ENCODE measurements at places on chromosomes 11 and 22. TPM values are rescaled to one million over a fixed set of nuclear protein-coding genes. Genes with fewer than 3 reads are reported as not detected.
A peak's percentile ranks its signal among the peaks of the same experiment; 100 is the strongest.

DNA sequence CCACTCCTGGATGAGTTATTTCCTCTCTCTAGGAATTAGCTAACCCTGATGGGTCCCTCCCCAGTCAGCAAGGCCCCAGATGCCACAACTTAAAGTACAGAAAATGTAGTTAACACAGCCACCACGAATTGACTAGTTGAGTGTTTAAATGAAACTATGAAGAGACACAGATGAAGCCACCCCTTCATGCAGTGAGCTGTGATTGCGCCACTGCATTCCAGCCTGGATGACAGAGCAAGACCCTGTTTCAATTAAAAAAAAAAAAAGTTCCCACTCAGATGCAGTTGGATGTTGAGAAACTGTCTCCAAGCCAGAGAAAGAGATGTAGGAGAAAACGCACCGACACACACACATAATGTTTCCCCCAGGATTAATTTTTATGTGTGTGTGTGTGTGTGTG, 53.3 kb downstream of the SCN3B start:
- peak overlapping the region; percentile 40 for H3K27ac ChIP-seq
- H3K4me3 ChIP-seq, result no peak overlapping the region
- DNase-seq, result peak; percentile 82
- peaks cover 8% of the 10 kb centered on the region for H3K36me3 ChIP-seq
- no peaks in the 10 kb centered on the region for H3K27me3 ChIP-seq
- peaks cover 14% of the 10 kb centered on the region for H3K4me1 ChIP-seq

DNA sequence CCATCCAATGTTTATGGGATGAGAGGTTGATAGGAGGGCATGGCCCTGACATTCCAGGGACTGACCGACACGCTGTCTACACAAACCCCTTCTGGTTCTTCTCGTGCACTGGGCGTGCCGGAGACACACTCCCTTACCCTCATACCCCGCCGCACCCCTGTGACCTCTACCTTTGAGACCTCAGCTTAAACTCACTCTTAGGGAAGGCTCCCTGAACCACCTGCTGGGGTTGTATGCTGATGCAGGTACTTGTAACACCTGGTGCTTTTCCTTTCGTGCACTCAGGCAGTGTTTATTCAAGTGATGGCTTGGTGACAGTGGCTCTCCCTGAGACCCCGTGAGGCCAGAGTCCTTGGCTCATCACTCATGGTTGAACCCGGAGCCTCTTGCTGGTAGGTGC, 12.0 kb downstream of the PPARA start:
- no peaks in the 10 kb centered on the region for H3K4me1 ChIP-seq
- no peaks in the 10 kb centered on the region for H3K27me3 ChIP-seq
- H3K36me3 ChIP-seq, result peaks cover 15% of the 10 kb centered on the region

GRCh38 chr11:1052133-1053011, 15.9 kb upstream of the MUC6 start:
- no peak for DNase-seq
- no peak overlapping the region for H3K4me3 ChIP-seq
- H3K27me3 ChIP-seq, result peaks cover 20% of the 10 kb centered on the region
- no peak overlapping the region for H3K27ac ChIP-seq
- no peaks in the 10 kb centered on the region for H3K4me1 ChIP-seq

DNA sequence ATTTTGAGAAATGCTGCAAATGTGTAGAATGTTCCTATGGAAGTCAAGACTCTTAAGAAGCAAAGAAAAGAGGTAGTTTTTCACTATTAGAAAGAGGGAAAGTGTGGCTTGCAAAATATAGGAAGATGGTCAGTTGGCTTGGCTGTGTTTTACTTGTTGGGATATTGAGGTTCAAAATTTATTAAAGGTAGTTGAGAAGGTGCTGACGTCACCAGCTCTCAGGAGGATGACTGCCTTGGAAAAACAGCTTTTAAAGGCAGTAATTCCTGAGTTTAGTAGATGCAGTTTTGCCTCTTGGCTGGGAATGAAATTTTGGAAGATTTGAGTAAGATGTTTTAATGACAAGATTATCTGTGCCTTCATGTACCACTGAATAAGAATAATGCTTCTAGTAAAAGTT, 336 bp downstream of the OR4D9 start:
- DNase-seq, result no peak
- H3K36me3 ChIP-seq, result no peaks in the 10 kb centered on the region
- no peaks in the 10 kb centered on the region for H3K4me1 ChIP-seq
- H3K27ac ChIP-seq, result no peak overlapping the region
- H3K4me3 ChIP-seq, result no peak overlapping the region

DNA sequence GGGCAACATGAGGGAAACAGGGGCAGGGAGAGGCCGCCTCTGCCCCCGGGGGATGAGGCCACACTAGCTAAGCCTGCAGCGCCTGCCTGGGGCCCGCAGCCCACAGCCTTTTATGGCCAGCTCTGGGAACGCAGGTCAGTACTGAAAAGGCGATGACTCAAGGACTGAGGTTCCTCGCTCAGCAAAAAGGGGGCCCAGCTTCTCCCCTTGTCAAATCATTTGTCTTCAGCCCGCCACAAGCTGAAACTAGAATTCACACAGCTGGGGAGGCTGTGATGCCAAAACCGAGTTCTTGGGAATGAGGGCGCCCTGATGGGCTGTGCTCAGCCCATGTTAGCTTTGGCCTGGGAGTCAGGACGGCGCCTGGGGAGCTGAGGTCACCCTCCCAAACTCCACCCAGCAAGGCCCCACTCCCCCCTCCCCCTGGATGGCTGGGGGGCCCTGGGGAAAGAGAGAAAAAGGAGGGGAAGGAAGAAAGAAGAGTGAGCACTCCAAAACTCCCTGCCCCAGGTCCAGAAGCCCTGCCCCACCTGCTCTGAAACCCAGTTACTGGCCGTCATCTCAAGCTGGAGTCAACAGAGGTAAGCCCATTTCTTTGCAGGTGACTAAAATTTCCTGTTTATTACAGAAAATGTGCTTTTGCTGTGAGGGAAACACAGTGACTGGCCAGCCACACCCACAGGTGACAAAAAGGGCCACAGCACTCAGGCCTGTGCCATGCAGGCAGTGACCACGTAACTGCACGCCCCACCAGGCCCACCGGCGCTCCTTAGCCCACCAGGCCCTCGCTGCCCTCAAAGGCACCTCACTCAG, 13.7 kb downstream of the EHD1 start:
- H3K36me3 ChIP-seq, result 0 out of 2 replicates have a peak, but pooled peaks cover 2% of the 10 kb centered on the region
- H3K4me1 ChIP-seq, result peaks cover 57% of the 10 kb centered on the region
- peak overlapping the region; percentile 11 for H3K4me3 ChIP-seq

GRCh38 chr11:65440831-65441499, 18.4 kb downstream of the NEAT1 start:
- DNase-seq, result peak; percentile 65
- 0 out of 2 replicates have a peak overlapping the region, but pooled peaks have one; percentile 17 for H3K4me3 ChIP-seq
- H3K27me3 ChIP-seq, result no peaks in the 10 kb centered on the region
- peaks cover 59% of the 10 kb centered on the region for H3K4me1 ChIP-seq
- H3K36me3 ChIP-seq, result peaks cover 42% of the 10 kb centered on the region

DNA sequence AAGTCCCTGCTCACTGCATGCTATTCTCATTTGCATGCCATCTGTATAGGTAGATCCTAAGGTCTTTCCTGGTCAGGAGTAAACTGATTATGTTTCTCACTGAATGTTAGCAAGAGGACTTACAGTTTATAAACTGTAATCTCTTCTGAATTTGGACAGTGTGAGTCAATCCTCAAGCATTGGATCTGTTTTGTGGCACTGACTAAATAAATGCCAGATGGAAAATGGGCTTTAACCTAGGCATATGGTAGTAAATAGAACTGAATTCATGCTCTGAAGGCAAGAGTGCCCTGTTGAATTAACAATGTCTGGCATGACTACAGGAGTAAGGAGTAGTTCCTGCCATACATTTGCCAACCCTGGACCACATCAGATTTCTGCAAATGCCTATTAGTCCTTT, 11.4 kb downstream of the FAM181B start:
- H3K27me3 ChIP-seq, result no peaks in the 10 kb centered on the region
- no peak overlapping the region for H3K27ac ChIP-seq
- H3K36me3 ChIP-seq, result no peaks in the 10 kb centered on the region
- peaks cover 6% of the 10 kb centered on the region for H3K4me1 ChIP-seq
- DNase-seq, result peak; percentile 53
- no peak overlapping the region for H3K4me3 ChIP-seq

GRCh38 chr11:111378185-111378860, 752 bp downstream of the POU2AF1 start:
- H3K27me3 ChIP-seq, result peaks cover 11% of the 10 kb centered on the region
- peak overlapping the region; percentile 56 for H3K4me3 ChIP-seq

- 0 out of 2 replicates have a peak, but pooled peaks cover 3% of the 10 kb centered on the region for H3K4me1 ChIP-seq
- no peaks in the 10 kb centered on the region for H3K36me3 ChIP-seq
- DNase-seq, result no peak
- H3K27me3 ChIP-seq, result no peaks in the 10 kb centered on the region
Observed at GRCh38 chr11:9604134-9604533, 30.7 kb downstream of the WEE1 start.

- H3K36me3 ChIP-seq, result no peaks in the 10 kb centered on the region
- H3K27ac ChIP-seq, result no peak overlapping the region
- peak; percentile 56 for DNase-seq
Observed at GRCh38 chr22:17120281-17120680, 879 bp downstream of the TMEM121B start.

- peaks cover 9% of the 10 kb centered on the region for H3K4me1 ChIP-seq
- no peak overlapping the region for H3K4me3 ChIP-seq
- no peaks in the 10 kb centered on the region for H3K36me3 ChIP-seq
Observed at GRCh38 chr22:23036684-23037428, 33.5 kb upstream of the GNAZ start.

DNA sequence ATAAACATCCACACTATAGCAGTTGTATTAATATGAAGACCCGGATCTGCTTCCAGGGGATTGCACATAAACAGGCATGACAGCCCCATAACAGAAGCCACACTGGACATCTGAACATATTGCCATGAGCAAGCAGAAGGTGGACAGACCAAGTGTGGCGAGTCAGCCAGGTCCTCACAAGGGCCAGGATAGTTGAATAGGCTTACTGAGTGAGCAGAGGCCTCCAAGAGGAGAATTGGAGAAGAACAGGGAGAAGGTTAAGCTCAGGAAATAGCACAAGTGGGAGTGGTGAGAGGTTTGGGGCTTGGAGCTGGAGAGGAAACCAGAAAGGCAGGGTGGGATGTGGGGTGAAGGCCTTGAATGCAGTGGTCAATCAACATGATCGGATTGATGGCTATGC, 10.8 kb downstream of the SLC35C1 start:
- H3K27ac ChIP-seq, result no peak overlapping the region
- H3K4me3 ChIP-seq, result no peak overlapping the region
- peak; percentile 46 for DNase-seq
- no peaks in the 10 kb centered on the region for H3K4me1 ChIP-seq
- no peaks in the 10 kb centered on the region for H3K36me3 ChIP-seq
- H3K27me3 ChIP-seq, result no peaks in the 10 kb centered on the region

DNA sequence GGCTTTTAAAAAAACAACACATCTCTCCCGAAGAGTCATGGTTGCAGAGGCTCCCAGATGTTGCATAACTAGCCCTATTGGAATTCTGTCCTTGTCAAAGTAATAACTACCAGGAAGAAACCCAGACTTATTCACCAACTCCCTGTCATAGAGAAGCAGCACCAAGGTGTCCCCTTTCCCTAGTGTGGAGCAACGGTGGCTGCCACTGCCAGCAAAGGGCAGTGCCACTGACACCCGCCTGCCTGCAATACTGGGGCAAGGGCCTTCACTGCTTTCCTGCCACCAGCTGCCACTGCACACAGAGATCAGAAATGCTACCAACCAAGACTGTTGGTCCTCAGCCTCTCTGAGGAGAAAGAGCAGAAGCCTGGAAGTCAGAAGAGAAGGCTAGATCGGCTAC, 27.3 kb downstream of the NAP1L4 start:
- H3K4me3 ChIP-seq, result no peak overlapping the region
- H3K27ac ChIP-seq, result no peak overlapping the region
- DNase-seq, result no peak
- peaks cover 56% of the 10 kb centered on the region for H3K36me3 ChIP-seq

DNA sequence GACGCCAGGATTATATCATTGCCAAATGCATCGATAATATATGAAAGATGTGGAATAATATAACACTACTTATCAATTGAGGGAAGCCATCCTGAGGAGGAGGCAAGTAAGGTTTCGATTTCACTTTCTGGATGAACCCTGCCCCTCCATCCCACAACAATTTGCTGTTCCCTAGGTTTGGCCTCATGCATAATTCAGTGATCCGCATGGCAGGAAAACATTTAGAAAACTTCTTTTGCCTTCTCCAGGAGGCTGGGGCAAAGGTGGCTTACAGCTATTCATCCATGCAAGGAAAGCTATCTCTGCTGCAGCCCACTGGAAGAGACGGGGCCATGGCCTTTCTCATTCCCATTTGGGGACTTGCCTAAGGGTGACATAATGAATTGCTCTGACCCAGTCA, 489.4 kb upstream of the CADM1 start:
- DNase-seq, result no peak
- no peaks in the 10 kb centered on the region for H3K27me3 ChIP-seq
- H3K27ac ChIP-seq, result no peak overlapping the region

GRCh38 chr11:67354075-67355022, 1.0 kb upstream of the POLD4 start:
- H3K27ac ChIP-seq, result peak overlapping the region; percentile 97
- H3K36me3 ChIP-seq, result no peaks in the 10 kb centered on the region
- peaks cover 52% of the 10 kb centered on the region for H3K4me1 ChIP-seq
- H3K27me3 ChIP-seq, result no peaks in the 10 kb centered on the region

DNA sequence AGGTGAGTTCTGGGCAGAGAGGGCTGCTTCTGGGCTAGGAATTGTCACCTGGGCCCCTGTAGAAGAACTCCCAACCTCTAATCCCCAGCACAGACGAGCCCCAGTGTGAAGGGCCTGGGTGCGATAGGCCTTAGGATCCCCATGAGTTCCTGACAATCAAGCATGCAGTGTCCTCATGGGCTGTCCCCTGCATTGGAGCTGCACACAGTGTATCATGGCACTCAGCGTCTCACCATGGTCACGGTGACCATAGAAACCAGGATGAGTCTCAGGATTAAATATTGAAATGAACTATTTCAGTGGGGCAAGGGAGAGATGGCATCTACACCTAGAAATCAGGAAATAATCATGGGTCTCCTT, 292 bp downstream of the SCGB2A1 start:
- no peak for DNase-seq
- H3K27me3 ChIP-seq, result peaks cover 18% of the 10 kb centered on the region
- no peak overlapping the region for H3K4me3 ChIP-seq
- no peak overlapping the region for H3K27ac ChIP-seq
- no peaks in the 10 kb centered on the region for H3K4me1 ChIP-seq

- H3K4me1 ChIP-seq, result no peaks in the 10 kb centered on the region
- H3K4me3 ChIP-seq, result no peak overlapping the region
- H3K36me3 ChIP-seq, result no peaks in the 10 kb centered on the region
Observed at GRCh38 chr11:114348200-114349191, 51.8 kb downstream of the C11orf71 start.

- H3K27me3 ChIP-seq, result no peaks in the 10 kb centered on the region
- DNase-seq, result no peak
- H3K4me1 ChIP-seq, result no peaks in the 10 kb centered on the region
- H3K27ac ChIP-seq, result no peak overlapping the region
Observed at GRCh38 chr11:101188173-101188572, 58.6 kb upstream of the PGR start.

- 0 out of 2 replicates have a peak, but pooled peaks cover 5% of the 10 kb centered on the region for H3K27me3 ChIP-seq
- no peak overlapping the region for H3K27ac ChIP-seq
Observed at GRCh38 chr11:27740362-27741013, 40.2 kb upstream of the BDNF start.

Gene NTM
- 25.9 TPM for total RNA-seq

Gene YPEL1
- total RNA-seq, result 0.22 TPM

Gene SYT12
- 2.8 TPM for total RNA-seq

Gene OR6A2
- total RNA-seq, result not detected

Gene GRM5
- not detected for total RNA-seq

Gene NEAT1
- total RNA-seq, result 74.3 TPM

Gene GLYAT
- not detected for total RNA-seq

Gene GTSE1
- total RNA-seq, result 6.1 TPM

Gene OR10G6
- not detected for total RNA-seq

Gene HRAS
- 62.1 TPM for total RNA-seq

Gene PDE2A
- 0.25 TPM for total RNA-seq

Gene SCN3B
- total RNA-seq, result not detected

Gene LARGE1
- 12.8 TPM for total RNA-seq

Gene C11orf42
- not detected for total RNA-seq

Gene ABCG4
- total RNA-seq, result not detected
